Right renal cortex interstitium (tissue), 3 donors: ENCODE measurements at places on chromosomes 3 and 15. TPM values are rescaled to one million over a fixed set of nuclear protein-coding genes. Genes with fewer than 3 reads are reported as not detected.

The CASR gene
- 21.2 TPM for polyA plus RNA-seq

The LTF gene
- polyA plus RNA-seq = 2.3 TPM

The ATP13A5 gene
- not detected for polyA plus RNA-seq

The FBLN2 gene
- 24.2 TPM for polyA plus RNA-seq

The CLDN16 gene
- 51.8 TPM for polyA plus RNA-seq

The ISG20 gene
- 1.00 TPM for polyA plus RNA-seq

The GRK7 gene
- polyA plus RNA-seq = not detected

The RBMS3 gene
- polyA plus RNA-seq = 12.5 TPM

The DLEC1 gene
- polyA plus RNA-seq = 0.75 TPM

The NOX5 gene
- 0.40 TPM for polyA plus RNA-seq

The TMIE gene
- polyA plus RNA-seq = 1.0 TPM

The PLA1A gene
- 7.4 TPM for polyA plus RNA-seq

The ESYT3 gene
- polyA plus RNA-seq = 1.2 TPM

The EFCC1 gene
- polyA plus RNA-seq = 2.3 TPM

The GLT8D1 gene
- polyA plus RNA-seq = 147 TPM

The RASL12 gene
- 5.9 TPM for polyA plus RNA-seq

The MYH15 gene
- 0.25 TPM for polyA plus RNA-seq

The FBXW12 gene
- polyA plus RNA-seq = 0.35 TPM

The PLCH1 gene
- 10.7 TPM for polyA plus RNA-seq

The IFT80 gene
- polyA plus RNA-seq = 52.0 TPM

The BCHE gene
- polyA plus RNA-seq = 12.2 TPM

The CPN2 gene
- 0.69 TPM for polyA plus RNA-seq

The GNAT1 gene
- not detected for polyA plus RNA-seq

The GLDN gene
- polyA plus RNA-seq = 0.24 TPM

The PKM gene
- polyA plus RNA-seq = 709 TPM

The THAP10 gene
- polyA plus RNA-seq = 10.4 TPM

The KIF15 gene
- 25.8 TPM for polyA plus RNA-seq

The DCLK3 gene
- polyA plus RNA-seq = 0.89 TPM

The DPPA4 gene
- 4.2 TPM for polyA plus RNA-seq

The BOC gene
- polyA plus RNA-seq = 23.9 TPM

The SECISBP2L gene
- polyA plus RNA-seq = 49.0 TPM

The GOLGA8M gene
- polyA plus RNA-seq = 1.7 TPM

The ALG1L2 gene
- 1.5 TPM for polyA plus RNA-seq

The SCAANT1 gene
- not detected for polyA plus RNA-seq

The RAD51 gene
- 17.7 TPM for polyA plus RNA-seq
